ENCODE measurements at places on chromosomes 12 and 14.

- no peak for DNase-seq
These were observed 13.0 kb downstream of the SLC25A3 start for GRCh38 chr12:98606359-98606988.

DNA sequence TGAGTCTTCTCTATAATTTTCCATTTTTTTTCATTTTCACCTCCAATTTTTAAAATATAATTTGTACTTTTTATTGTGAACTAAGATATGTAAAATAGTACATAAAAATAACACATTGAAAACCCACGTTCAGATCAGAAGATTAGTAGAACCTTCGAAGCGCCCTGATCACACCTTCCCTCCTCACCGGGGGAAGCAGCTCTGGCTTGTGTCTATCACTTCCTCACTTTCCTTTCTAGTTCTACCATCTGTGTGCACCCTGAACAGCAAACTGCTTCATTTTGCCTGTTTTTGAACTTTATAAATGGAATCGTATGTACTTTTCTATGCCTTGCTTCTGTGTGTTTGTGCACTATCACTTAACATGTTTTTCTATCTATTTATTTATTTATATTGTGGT is 11.8 kb upstream of the CD27 start:
- DNase-seq = no peak

- no peak for DNase-seq
These were observed 109.0 kb downstream of the PLEKHA5 start for GRCh38 chr12:19238540-19238939.

DNA sequence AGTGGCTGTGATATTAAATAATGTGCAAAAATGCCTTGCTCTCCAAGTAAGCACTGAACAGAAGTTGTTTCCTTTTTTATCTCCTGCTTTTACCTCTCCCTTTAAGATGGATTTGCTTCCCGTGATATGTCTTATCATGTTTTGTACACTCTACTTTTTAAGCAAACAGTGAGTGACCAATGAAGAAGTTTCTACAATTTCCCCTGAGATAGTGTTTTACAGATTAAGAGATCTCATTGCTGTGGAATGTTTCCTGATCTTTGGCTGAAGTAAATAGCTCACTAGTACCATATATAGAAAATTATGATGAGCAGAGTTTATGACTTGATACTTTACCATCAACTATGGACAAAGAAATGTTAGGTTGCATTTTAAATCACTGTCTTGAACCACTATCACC is 184.8 kb upstream of the PDE3A start:
- no peak for DNase-seq

GRCh38 chr12:113980537-113981337 is 14.6 kb upstream of the RBM19 start:
- peak; percentile 39 for DNase-seq

GRCh38 chr12:131683266-131684014 is 27.4 kb upstream of the SFSWAP start:
- DNase-seq = no peak

GRCh38 chr12:11958221-11959091 is 112.3 kb upstream of the BCL2L14 start:
- peak; percentile 81 for DNase-seq

GRCh38 chr14:61602003-61602732 is 93.1 kb upstream of the HIF1A start:
- DNase-seq = no peak

DNA sequence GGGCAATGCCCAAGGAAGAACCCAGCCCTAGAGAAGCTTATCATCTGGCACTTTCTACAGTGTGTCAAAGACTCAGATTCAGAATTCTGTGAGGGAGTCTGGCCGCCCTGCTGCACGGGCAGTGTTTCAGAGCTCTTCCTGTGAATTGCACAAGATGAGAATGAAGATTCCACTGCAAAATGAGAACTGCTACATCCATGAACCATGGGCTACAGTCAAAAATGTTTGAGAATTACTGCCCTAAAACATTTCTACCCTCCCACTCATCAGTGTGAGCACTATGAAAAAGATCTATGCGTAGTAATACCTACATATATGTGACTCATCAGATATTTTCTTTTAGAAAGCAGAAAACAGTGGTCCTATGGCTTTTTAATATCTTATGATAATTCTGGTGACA is 104.0 kb downstream of the STAB2 start:
- DNase-seq = no peak

DNA sequence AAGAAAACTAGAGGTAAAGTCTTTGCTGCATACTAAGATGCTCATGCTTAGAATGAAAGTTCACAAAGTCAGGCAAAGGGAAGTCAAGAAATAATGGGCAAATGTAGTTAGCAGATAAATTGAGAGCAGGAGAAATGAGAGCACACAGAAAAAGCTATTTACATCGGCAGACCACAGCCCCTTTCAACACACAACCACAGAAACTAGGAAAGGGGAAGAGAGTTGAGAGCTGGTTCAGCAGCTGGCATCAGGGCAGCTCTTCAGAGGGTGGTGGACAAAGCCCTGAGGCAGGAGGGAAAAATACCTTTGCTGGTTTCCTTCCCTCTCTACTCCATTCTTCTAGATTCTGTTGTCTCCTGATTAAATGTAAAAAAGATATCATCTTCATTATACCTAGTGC is 95.4 kb upstream of the ANO4 start:
- DNase-seq = no peak

GRCh38 chr12:60475825-60476224 is 880.0 kb downstream of the SLC16A7 start:
- DNase-seq = no peak

GRCh38 chr12:90404071-90404470 is 550.9 kb downstream of the CCER1 start:
- no peak for DNase-seq

DNA sequence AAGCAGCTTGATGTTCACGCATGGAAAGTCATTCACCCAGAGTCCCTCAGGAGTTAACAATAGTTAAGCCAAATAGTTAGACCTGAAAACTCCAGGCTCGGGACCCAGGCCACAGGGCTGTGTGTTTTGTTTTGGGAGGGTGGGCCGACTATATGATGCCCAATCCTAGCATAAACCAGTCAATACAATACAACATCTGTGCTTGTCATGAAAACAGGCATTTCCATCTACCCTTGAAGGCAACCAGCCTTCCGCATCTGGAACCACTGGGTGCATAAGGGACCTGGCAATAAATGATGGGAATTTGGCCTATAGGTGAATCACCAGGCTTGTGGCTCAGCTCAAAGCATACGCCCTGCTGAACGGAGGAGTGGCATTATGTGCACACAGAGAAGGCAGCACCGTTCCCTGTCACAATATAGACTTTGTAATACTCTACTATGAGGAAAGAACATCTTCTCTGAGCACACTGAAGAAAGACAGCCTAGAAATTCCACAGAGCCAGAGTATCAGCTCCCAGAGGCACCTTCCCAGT is 91.0 kb upstream of the FOXN3 start:
- peak; percentile 49 for DNase-seq

DNA sequence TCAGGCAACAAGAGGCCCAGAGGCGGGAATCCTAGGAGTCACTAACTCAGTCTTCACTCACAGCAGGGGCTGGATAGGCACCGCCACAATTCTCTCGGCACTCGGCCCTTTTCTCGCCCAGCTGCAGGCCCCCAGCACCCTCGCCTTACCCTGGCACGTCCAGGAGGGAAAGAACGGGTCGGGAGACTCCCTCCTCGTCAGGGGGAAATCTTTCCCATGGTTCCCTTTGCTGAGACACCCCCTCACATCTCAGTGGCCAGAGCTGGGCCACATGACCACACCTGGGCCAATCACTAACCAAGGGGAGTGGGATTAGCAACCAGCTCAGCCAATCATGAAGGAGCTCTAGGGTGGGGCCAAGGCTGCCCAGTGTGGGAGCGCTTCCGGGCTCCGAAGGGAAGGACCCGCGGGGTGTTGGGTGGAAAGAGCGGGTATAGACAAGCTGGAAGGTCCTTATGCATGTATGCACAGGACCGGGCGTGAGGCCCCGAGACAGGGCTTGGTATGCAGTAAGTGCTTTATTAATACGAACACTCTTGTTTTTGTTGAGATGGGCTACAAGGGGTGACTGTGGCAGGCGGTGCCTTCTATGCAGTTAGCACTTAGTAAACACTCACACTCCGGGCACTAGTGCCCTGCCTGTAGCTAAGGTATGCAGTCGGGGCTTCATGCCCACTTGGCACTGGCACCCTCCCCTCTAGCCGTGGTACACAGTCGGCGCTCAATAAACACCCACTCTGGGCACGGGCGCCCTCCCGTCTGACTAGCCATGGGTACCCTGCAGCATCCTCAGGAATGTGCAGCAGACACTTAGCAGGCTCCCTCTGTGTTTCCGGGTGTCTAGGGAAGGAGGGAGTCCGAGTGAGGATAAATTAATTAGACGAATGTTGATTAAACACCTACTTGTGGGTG is 40.3 kb downstream of the ADGRD1 start:
- DNase-seq = no peak

- DNase-seq = no peak
These were observed 1136.0 kb downstream of the FLRT2 start for GRCh38 chr14:86665975-86666374.

DNA sequence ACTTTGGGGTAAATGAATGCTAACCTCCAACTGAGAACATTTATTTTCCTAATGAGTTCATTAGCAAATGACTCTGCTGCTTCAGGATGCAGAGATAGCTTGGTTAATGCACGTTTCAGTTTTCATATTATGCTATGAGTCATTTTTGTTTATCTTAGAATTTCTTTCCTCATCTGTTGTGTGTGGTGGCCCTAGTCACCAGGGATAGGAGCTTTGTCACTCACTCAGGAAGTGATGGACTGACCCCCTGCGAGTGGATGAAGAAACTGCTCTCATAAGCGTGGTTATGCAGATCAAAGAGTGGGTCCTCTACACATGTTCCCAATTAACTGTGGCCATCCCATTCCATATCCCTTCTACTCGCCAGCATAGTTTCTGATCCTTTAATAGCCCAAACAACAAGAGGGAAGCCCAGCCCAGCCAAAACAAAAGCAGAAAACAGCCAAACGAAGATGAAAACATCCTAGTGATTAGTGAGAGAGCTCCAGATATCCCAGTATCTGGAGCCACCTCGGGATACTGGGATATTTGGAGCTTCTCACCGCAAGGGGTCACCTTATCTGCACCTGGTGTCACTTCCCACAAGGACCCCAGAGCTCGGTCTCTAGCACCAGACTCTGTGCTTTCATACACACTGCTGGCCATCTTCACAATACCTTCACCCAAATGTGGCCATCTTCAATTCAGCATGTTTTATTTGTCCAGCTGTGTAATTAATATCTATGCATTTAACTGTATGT is 8.6 kb downstream of the TC2N start:
- peak; percentile 6 for DNase-seq

DNA sequence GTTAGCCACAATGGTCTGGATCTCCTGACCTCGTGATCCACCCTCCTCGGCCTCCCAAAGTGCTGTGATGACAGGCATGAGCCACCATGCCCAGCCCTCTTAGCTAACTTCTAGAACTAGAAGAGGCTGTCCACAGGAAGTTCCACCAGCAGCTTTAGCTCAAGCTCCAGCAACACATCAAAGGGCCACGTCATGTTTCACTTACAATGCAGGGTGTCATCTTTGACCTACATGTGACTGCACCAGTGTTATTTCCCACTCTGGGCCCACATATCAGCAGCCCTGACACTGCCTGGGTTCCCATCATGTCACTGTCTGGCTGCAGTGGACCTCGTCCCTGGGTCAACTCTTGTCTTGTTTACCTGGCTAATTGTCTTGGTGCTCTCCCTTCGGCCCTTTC is 147.2 kb downstream of the GRIN2B start:
- DNase-seq = no peak

- no peak for DNase-seq
These were observed 215.6 kb upstream of the USP15 start for GRCh38 chr12:62044450-62045135.

All from A172 (cell line).